Right atrium auricular region (tissue), 2 donors: ENCODE measurements at places on chromosomes 6 and 20. TPM values are rescaled to one million over a fixed set of nuclear protein-coding genes. Genes with fewer than 3 reads are reported as not detected.

DNA sequence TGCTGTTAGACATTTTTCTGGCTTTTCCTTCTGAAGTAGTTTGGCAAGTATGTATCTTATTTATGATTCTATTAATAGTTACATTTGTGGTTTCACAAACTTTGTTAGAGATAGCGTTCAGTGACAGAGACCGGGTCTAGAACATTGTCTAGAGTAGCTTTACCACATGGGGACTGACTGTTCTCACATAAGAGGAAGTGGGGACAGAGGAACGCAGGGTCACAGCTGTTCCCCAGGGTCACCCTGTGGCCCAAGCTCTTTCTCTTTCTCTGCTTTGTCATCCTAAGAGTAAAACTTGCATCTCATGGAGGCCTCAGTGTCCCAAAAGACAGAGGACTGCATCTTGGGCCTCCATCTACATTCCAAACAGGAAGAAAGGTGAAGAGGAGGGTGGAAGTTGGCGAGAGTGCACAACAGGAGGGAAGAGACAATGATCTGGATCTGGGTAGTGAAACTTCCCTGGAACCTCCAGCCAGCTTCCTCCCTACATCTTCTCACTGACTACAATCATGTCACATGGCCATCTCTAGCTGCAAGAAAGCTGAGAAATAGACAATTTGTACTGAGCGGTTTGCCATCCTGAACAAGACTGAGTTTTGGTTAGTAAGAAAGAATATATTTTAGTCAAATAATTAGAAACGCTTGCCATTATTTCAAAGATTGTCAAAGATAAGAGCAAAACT is 645.8 kb upstream of the ARID1B start:
- H3K27me3 ChIP-seq: no peaks in the 10 kb centered on the region
- no peaks in the 10 kb centered on the region for H3K36me3 ChIP-seq
- no peak for DNase-seq
- no peak overlapping the region for H3K4me3 ChIP-seq

DNA sequence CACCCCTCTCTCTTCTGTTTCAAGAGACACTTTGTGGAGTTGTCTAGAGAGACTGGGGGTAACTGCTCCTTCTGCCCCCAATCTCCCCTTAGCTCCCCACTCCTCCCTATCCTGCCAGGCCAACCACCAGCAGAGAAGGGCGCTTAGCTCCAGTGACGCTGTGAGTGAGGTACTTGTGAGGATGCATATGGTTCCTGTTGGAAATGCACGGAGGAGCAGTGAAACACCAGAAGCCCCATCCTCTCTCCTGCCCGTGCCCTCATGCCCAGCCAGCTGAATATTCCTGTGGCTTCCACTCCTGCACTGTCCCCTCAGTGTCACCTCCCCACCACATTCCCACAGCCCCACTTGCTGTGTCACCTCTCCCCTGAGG is 11.9 kb downstream of the NT5E start:
- H3K4me1 ChIP-seq: no peaks in the 10 kb centered on the region
- peak overlapping the region; percentile 63 for H3K27ac ChIP-seq
- no peaks in the 10 kb centered on the region for H3K27me3 ChIP-seq
- no peak overlapping the region for H3K4me3 ChIP-seq
- DNase-seq: no peak

GRCh38 chr6:31356216-31356945 is 598 bp downstream of the HLA-B start:
- H3K36me3 ChIP-seq: peaks cover 7% of the 10 kb centered on the region
- DNase-seq: no peak
- H3K27me3 ChIP-seq: no peaks in the 10 kb centered on the region
- H3K27ac ChIP-seq: peak overlapping the region; percentile 68
- H3K4me1 ChIP-seq: no peaks in the 10 kb centered on the region

GRCh38 chr6:75572072-75572471 is 29.6 kb upstream of the SENP6 start:
- no peaks in the 10 kb centered on the region for H3K36me3 ChIP-seq
- no peaks in the 10 kb centered on the region for H3K27me3 ChIP-seq
- no peak overlapping the region for H3K27ac ChIP-seq
- no peak for DNase-seq
- H3K4me1 ChIP-seq: no peaks in the 10 kb centered on the region

- H3K36me3 ChIP-seq: no peaks in the 10 kb centered on the region
- no peaks in the 10 kb centered on the region for H3K4me1 ChIP-seq
- H3K27ac ChIP-seq: no peak overlapping the region
- no peaks in the 10 kb centered on the region for H3K27me3 ChIP-seq
Measured at GRCh38 chr20:2245637-2246036, 50.2 kb upstream of the TGM3 start.

- H3K27me3 ChIP-seq: no peaks in the 10 kb centered on the region
- no peaks in the 10 kb centered on the region for H3K36me3 ChIP-seq
- H3K4me3 ChIP-seq: no peak overlapping the region
- DNase-seq: no peak
- peak overlapping the region; percentile 46 for H3K27ac ChIP-seq
Measured at GRCh38 chr6:32609731-32610640, 20.3 kb upstream of the HLA-DRB1 start.

The SLC2A10 gene
- total RNA-seq: 5.6 TPM

The WRNIP1 gene
- 51.9 TPM for total RNA-seq

DNA sequence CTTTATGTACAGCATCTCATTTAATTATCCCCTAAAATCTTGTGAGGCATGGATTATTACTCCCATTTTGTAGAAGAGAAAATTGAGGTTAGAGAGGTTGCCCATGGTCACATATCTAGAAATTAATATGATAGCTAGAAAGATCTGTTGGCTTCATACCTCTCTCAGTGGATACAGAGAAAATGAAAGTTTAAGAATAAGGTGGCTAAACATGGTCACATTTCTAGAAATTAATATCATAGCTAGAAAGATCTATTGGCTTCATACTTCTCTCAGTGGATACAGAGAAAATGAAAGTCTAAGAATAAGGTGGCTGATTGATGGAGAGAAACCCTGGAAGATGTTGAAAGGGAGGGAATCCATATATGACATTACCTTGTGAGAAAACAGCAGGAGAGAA is 260.7 kb upstream of the MAN1A1 start:
- DNase-seq: no peak
- H3K4me1 ChIP-seq: no peaks in the 10 kb centered on the region
- no peak overlapping the region for H3K27ac ChIP-seq
- H3K36me3 ChIP-seq: no peaks in the 10 kb centered on the region
- H3K27me3 ChIP-seq: no peaks in the 10 kb centered on the region

DNA sequence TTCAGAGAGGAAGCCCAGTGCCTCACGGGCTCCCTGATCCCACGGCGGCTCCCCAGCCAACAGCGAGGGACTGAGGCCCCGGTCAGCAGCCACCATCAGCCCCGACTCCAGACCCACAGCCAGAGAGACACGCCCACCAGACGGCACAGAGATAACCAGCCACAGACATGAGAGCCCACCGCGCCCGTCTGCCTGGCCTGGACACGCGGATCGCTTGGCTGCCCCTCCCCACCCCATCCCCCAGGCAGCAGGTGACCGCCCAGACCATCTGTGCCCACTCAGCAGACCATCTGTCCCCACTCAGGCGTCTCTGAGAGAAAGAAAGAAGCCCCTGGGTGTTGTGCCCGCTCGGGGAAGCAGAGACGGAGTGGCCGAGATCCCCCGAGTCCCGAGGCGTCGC is 55.5 kb upstream of the CHRNA4 start:
- no peak for DNase-seq
- H3K36me3 ChIP-seq: no peaks in the 10 kb centered on the region

The CGA gene
- 0.52 TPM for total RNA-seq

GRCh38 chr6:81939766-81940165 is 187.3 kb upstream of the TENT5A start:
- no peak overlapping the region for H3K27ac ChIP-seq
- no peaks in the 10 kb centered on the region for H3K27me3 ChIP-seq

GRCh38 chr20:57392512-57393271 is 1.5 kb downstream of the RBM38 start:
- H3K27me3 ChIP-seq: no peaks in the 10 kb centered on the region
- peaks cover 3% of the 10 kb centered on the region for H3K4me1 ChIP-seq
- peaks cover 39% of the 10 kb centered on the region for H3K36me3 ChIP-seq
- H3K27ac ChIP-seq: peak overlapping the region; percentile 96
- H3K4me3 ChIP-seq: peak overlapping the region; percentile 71

DNA sequence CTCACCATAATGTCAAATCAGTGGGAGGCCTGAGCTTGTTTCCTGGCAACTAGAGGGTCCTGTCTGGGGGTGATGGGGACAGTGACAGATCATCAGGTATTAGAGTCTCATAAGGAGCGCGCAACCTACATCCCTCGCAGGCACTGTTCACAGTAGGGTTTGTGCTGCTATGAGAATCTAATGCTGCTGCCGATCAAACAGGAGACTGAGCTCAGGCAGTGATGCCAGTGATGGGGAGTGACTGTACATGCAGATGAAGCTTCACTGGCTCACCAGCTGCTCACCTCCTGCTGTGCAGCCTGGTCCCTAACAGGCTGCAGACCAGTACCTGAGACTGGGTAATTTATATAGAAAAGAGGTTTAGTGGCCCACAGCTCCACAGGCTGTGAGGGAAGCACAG is 147.3 kb downstream of the TTLL2 start:
- no peak overlapping the region for H3K27ac ChIP-seq
- H3K4me1 ChIP-seq: no peaks in the 10 kb centered on the region
- DNase-seq: no peak
- H3K4me3 ChIP-seq: no peak overlapping the region
- no peaks in the 10 kb centered on the region for H3K27me3 ChIP-seq

- peaks cover 35% of the 10 kb centered on the region for H3K36me3 ChIP-seq
- no peaks in the 10 kb centered on the region for H3K27me3 ChIP-seq
- H3K4me3 ChIP-seq: no peak overlapping the region
- no peak for DNase-seq
- H3K27ac ChIP-seq: no peak overlapping the region
Measured at GRCh38 chr6:109478841-109479624, 4.0 kb downstream of the ZBTB24 start.

The WFDC12 gene
- total RNA-seq: not detected
